ENCODE measurements at places on chromosomes 7 and 10.

DNA sequence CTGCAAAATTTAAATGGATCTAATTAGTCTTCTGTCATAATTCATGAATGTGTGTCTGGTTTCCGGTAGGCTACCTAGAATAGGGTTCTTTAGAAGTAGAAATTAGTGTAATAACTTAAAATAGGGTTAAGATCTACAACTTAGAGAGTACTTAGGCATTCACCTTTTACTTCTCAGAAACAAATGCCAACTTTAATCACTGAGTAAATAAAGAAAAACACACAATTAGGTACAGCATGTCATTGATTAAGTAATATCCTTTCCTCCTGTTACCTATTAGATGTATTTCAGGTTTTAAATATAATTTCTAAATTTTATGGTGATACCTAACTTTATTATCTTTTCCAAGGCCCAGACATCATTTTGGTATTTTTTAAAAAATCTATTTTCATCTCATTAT is 9.3 kb downstream of the ANKRD7 start:
- no peak for DNase-seq

- DNase-seq = no peak
These were observed 787.4 kb downstream of the PHTF2 start for GRCh38 chr7:78585980-78586379.

GRCh38 chr10:96339956-96340904 is 18.6 kb downstream of the OPALIN start:
- DNase-seq = peak; percentile 72

DNA sequence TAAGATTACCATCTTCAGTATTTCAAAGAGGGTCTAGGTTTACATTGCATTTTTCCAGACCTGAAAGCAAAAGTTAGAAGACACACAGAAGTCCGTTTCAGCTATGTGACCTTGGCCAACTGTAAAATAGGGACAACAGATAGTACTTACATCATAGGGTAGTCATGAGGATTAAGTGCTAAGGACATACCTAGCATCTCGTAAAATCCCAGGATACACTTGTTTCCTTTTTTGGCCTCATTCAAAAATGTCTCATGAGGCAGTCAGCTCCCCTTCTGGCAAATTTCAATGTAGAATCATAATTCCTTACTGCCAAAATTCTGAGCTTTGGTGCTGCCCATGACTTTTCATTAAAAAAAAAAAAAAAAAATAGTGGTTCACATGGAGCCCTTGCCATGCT is 6.4 kb upstream of the DUSP5 start:
- no peak for DNase-seq

DNA sequence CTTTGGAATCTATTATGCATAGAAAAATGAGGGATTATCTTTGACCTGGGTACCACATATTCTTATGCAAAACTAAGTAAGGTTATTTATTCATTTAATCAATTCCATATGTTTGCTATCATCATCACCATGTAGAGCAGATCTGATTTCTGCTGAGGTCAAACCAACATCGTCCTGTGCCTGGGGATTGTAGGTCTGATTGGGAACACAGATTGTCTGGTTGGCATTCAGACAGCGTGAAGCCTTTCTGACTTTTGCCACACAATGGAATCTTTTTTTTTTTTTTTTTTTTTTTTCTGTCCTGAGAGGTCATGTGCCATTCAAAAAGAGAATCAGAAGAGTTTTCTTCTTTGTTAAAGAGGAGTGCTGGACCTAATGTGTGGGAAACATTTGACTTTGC is 142.9 kb downstream of the RAB11FIP2 start:
- DNase-seq = no peak

DNA sequence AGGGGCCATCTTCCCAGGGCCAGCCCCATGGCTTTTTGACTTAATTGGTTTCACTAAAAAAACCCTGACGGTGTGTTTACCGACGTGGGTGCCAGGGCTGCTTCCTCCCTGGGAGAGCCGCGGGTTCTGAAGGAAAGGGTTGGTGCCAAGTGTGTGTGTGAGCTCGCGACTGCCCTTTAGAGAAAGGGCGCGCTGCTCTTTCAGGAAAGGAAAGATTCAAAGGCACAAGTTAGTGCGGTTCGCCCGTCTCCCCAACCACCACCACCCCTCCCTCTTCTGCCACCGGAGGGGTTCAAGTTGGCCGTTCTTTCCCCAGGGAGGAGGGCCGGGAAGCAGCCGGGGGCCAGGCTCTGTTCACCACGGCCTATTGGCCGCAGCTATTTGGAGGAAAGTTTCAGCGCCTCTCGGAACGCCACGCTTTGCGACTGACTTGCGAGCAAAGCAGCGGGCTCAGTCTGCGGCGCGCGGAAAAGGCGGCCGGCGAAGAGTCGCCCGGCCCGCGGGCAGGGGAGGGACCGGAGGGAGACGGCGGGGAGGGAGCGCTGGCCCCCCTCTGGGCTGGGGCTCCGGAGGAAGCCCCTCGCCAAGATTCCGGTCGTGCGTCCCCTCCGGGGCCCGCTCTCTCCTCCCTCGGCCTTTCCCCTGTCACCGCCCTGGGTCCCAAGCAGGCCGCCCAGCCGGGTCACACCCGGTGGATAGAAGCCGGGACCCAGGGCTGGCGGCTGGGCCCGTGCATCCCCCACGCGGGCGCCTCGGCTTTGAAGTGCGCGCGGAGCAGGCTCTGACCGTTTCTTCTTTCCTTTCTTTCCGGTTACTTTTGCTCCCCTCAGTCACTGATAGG is 165.9 kb upstream of the PPP1R3A start:
- peak; percentile 80 for DNase-seq

DNA sequence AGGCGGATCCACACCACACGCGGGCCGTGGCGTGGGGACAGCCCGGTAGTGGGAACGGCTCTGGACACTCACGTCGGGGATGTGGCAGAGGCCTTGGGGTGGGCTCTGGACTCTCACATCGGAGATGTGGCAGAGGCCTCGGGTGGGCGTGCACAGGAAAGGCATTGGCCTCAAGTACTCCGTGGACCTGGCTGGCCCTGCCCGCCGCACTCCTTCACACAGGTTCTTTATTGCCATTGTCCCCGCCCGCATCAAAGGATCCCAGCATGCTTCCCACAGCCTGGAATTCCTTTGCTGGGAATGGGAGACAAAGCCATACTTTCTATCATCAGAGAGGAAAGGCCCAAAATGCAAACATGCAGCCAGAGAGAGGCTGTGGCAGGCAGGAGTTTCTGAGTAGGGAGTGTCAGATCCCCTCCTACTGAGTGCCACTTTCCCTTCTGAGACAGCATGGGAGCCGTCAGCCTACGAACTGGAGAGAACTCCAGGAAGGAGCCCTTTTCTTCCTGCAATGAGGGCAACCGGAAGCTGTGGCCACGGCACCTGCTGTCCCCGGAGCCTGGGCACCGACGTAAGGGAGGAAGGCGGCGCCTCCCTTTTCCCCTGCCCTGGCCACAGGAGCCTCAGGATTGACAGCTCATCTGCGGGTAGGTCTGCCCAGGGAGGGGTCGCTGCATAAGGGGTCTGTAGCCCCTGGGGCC is 51.5 kb downstream of the RBM17 start:
- DNase-seq = no peak

DNA sequence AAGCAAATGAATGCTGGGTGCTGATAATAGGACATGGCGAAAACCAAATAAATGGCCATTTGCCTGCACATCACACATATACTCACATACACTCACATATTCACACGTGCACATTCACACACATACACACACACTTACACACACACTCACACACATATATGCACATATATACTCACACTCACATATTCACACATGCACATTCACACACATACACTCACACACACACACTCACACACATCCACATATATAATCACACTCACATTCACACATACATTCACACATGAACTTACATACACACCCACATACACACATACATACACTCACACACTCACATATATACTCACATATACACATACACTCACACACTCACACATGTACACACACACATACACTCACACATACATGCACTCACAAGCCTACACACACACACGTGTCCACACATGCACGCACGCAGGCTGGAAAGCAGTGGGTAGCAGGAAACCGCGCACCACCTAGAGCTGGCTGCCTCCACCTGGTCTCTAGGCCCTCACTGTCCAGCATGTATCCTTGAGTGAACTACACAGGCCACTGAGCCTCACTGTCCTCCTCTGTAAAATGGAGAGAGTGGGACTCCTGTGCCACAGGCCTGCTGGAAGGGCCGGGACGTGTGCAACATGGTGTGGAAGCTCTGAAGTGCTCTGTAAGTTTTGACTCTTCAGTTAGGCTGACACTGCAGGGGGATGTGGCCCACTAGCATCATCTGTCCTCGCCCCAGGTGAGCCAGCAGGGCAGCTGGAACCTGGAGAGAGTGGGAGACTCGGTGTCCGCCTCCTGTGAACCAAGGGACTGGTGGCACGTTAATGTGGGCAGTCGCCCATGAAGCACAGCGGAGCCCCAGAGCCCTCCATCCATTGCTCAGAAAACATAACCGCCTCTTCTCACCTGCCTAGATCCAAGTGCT is 14.9 kb downstream of the TMEM72 start:
- DNase-seq = no peak

GRCh38 chr7:73707045-73707631 is 12.3 kb downstream of the STX1A start:
- no peak for DNase-seq

Data from left lung (tissue), 14 donors.